Keratinocyte (primary cell): ENCODE measurements at places on chromosomes 11 and 22. TPM values are rescaled to one million over a fixed set of nuclear protein-coding genes. Genes with fewer than 3 reads are reported as not detected.

DNA sequence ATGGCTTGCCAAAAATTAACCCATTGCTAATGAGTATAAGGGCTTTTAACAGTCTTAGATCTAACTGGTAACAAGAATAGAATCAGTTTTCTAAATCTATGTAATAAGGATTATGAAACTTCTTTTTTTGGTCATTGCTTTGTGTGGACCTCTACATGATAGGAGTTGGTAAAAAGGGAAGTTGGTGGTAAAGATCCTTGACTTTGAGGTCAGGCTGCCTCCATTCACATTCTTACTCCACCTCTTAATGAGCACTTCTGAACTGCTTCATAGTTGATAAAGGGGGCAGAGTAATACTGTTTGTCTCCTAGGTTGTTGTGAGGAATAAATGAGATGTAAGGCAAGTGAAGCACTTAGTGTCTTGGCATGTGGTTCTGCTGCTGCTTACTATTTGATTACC lies 10.6 kb downstream of the EIF3M start:
- no peak for DNase-seq

Gene GSTT2B
- polyA plus RNA-seq = 15.5 to 22.2 TPM (median 17.9 TPM) in 3 replicates

DNA sequence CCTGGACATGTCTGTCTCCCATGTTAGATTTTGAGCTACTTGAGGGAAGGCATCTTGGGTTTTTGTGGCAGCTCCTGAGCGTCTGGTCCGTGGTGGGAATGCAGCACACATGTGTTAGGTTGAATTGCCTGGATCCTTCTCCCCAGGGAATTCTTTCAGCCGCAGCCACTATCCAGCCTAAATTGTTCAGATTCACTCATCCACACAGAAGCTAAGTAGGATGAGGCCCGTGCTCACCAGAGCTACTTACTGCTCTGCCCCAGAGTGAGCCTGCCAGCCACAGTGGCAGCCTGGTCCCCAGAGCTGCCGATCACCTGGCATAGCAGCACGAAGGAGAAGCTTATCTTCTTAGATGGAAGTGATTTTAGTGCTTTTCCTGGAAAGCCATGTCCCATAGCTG lies 34.4 kb upstream of the SORL1-AS1 start:
- no peak for DNase-seq

Gene FOLH1
- polyA plus RNA-seq = 0.42 to 1.0 TPM (median 0.86 TPM) in 3 replicates

DNA sequence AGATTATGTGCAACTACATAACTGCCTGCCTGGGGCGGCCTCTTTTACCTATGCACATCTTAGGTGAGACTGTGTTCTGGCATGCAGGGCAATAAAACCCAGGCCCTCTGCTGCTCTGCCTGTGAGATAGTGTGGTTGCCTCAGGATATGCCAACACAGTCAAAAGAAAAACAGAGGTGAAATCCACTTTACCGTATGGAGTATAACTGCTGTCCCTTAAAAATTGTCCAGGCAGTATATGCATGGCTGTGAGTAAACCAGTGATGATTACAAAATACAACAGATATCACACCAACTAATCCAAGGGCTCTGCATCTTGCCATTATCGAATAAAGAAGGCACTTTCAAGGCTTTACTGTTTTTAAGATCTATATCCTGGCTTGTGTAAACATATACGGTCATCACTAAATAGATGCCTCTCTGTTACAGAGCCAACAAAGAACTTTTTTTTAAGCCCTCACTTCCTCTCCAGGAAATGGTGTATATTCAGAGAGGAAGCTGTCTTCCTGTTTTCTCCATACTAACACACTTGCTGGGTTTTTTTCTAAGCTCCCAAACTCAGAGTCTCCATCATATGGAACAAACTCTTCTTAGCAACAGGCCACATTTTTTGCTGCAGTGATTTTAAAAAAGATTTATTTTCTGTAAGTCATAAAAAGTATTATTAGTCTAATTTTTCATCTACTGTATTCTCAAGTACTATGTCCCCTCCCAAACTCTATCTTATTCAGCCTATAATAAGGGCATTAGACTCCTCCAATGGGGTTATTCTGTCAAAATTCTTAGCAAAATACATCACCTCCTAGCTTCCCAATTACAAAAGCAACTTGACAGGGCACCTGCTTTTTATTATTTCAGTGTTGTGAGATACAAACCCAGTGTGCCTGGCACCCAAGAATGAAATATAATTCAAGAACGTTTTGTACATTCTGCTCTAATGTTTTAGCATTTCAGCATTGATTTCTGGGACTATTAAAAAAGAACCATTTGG lies 135.2 kb downstream of the MAML2 start:
- peak; percentile 35 for DNase-seq

Gene MMP13
- 0.05 TPM in 1 of 3 replicates, not detected in the others for polyA plus RNA-seq

Gene TUBGCP6
- 10.1 to 19.0 TPM (median 11.6 TPM) in 3 replicates for polyA plus RNA-seq

Gene RFPL1
- polyA plus RNA-seq = not detected in 3 replicates

Gene H19
- polyA plus RNA-seq = 1.9 to 26.9 TPM (median 15.6 TPM) in 3 replicates

- no peak for DNase-seq
These were observed 281.7 kb downstream of the NXPE2 start for GRCh38 chr11:114959953-114960505.

- DNase-seq = no peak
These were observed 4.7 kb upstream of the NEAT1 start for GRCh38 chr11:65417702-65418430.

DNA sequence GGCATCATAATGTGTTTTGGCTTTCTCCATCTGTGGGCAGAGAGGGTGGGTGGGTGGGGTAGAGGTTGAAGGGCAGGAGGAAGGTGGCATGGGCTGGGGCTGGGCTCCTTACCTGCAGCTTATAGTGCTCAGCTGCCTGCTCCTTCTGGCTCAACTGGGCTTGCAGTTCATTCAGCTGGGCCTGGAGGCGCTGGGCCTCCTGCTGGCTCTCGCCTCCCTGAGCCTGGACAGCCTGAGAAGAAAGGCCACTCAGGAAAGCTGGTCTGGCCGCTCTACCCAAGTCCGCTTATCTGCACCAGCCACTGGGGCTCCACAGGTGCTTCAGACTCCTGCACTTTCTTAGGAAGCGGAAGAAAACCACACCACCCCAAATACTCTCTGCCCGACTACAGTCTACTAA lies 10.4 kb downstream of the IL18BP start:
- DNase-seq = no peak

Gene CARD10
- polyA plus RNA-seq = 32.2 to 50.8 TPM (median 40.1 TPM) in 3 replicates

DNA sequence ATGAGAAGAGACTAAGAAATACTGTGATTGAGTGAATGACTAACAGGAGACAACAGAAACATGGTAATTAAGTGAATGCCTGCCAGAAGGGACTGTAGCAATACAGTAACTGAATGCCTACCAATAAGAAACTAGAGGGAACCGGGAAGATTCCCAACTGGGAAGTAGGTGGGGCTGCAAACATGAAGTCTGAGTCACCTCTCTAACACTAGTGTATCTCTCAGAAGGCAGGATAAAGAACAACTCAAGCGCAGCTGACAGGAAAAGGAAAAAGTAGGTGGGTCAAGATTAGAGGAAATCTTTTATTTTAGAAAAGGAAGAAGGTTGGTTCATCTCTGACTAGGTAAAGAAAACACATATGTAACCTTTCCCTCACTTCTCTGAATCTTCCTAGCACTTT lies 14.0 kb downstream of the C11orf42 start:
- peak; percentile 15 for DNase-seq

Gene RELT
- 3.4 to 5.0 TPM (median 4.2 TPM) in 3 replicates for polyA plus RNA-seq

DNA sequence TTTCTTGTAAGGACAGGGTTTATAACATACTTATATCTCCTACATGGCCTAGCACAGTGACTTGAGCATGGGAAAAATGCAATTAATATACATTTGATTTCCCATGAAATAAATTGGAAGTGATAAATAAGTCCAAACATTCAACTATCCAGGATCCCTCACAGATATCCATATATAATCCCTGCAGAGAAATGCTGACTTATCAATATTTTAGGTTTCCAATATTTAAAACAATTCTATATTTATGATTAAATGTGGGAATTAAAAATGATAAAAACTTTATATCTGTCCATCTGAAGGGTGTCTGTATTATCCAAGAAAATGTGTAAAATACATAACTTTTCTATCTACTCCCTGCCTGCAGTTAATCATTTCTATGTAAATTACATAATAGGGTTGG lies 6.3 kb downstream of the OR10A4 start:
- no peak for DNase-seq

GRCh38 chr11:17601256-17601671 lies 54.2 kb downstream of the OTOG start:
- no peak for DNase-seq

- no peak for DNase-seq
These were observed 20.9 kb downstream of the INCENP start for GRCh38 chr11:62144641-62145255.

DNA sequence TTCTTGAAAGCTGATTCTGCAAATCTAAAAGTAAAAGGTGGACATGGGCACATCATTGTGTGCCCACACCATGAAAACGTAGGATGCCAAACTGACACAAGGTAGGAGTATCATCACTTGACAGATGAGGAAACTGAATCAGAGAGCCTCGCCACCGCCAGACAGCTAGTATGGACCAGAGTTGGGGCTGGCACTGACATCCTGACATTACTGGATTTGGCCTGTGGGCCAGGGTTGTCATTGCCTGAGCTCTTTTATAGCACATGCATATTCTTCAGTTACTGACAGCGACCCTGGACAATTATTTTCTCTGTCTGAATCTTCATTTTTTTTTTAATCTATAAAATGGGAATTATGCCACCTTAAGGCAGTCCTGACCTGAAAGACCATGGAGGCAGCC lies 16.5 kb downstream of the USP35 start:
- no peak for DNase-seq

GRCh38 chr11:106228996-106229395 lies 151.5 kb downstream of the AASDHPPT start:
- DNase-seq = no peak

Gene KRTAP5-7
- polyA plus RNA-seq = 0.03 to 0.05 TPM in 2 of 3 replicates, not detected in the other

DNA sequence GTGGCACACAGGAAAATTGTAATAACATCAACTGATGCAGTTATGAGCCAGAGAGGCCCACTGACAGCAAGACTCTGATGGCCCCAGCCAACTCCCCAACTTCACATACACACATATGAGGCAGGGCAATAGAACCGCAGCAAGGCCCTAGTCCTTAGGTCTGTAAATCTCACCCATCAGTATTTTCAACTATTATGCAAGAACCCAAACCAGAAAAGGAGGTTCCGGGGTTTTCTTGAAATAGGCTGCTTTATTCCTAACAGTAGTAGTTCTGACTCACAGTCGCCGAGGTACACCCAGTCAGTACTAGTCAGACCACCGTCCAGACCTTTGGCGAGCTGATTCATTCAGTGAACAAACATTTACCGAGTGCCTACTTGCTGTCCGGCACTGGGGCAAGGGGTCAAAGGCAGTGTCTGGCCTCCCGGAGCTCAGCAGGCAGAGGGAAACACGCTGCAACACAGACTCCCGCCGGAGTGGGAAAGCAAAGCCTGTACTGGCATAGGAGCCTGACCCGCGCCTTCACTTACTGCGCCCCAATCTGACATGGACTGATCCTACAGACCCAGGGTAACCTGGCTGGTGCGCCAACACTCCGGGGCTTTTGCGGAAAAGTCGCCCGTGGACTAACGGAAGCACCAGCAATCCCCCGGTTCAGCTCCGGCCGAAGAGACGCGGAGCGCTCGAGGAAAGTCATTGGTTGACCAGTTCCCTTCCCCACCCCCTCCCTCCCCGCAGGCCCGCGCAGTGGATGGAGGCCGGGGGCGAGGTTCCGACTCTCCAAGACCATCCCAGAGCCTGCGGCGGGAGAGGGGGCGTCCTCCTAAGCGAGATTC lies 1.3 kb downstream of the PLEKHA7 start:
- DNase-seq = no peak

Gene SYT7
- 2.0 to 4.4 TPM (median 2.6 TPM) in 3 replicates for polyA plus RNA-seq

DNA sequence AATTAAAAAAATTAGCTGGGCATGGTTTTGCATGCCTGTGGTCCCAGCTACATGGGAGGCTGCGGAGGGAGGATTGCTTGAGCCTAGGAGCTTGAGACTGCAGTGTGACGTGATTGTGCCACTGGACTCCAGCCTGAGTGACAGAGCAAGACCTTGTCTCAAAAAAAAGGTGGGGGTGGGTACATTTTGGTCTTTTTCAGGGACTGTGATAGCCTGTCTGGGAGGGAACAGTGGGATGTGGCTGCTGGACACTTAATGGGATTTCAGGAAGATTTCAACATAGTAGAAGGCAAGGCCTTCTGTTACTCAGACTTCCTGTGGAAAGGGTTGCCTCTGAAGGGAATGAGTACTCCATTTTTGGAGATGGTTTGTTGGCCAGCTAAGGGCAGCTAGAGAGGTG lies 40.6 kb downstream of the RELT start:
- DNase-seq = no peak

DNA sequence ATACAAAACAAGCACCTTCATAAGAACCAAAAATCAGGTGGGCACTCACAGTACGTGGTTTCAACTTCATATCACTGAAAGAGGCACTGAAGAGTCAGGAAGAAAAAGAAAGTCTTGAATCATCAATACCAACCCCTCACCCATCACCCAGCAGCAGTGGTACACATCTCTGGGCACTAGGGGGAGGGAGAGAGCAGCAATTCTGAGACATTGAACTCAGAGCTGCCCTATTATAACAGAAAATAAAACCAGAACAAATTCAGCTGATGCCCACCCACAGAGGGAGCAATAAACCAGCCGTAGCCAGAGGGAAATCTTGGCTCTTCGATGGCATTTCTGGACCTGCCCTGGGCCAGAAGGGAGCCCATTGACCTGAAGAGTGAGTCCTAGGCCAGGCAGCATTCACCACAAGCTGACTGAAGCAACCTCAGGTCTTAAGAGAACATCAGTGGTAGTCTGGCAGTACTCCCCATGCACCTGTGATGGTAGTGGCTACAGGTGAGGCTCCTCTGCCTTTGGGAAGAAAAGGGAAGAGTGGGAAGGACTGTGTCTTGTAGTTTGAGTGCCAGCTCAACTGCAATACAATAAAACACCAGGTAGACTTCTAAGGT lies 42.2 kb upstream of the FAM181B start:
- no peak for DNase-seq

DNA sequence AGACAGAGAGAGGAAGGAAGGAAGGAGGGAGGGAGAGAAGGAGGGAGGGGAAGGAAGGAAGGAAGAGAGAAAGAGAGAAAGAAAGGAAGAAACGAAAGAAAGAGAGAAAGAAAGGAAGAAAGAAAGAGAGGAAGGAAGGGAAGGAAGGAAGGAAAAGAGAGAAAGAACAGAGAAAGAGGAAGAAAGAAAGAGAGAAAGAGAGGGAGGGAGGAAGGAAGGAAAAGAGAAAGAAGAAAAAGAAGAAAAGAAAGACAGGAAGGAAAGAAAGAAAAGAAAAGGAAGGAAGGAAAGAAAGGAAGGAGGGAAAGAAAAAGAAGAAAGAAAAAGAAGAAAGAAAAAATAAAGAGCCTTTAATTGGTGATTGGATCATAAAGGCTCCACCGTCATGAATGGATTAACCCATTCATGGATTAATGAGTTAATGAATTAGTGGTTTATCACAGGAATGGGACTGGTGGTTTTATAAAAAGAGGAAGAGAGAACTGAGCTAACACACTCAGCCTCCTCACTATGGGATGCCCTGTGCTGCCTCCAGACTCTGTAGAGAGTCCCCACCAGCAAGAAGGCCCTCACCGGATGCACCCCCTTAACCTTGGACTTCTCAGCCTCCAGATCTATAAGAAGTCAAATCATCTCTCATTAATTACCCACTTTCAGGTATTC lies 9.0 kb upstream of the PLAAT2 start:
- no peak for DNase-seq

- no peak for DNase-seq
These were observed 262.3 kb downstream of the CADM1 start for GRCh38 chr11:115241899-115242298.

GRCh38 chr11:66619080-66619554 lies 2.7 kb downstream of the RBM14 start:
- DNase-seq = peak; percentile 40

Gene SPI1
- not detected in 3 replicates for polyA plus RNA-seq
